Amniotic stem cell (primary cell): ENCODE measurements at places on chromosomes 7 and 10.
A peak's percentile ranks its signal among the peaks of the same experiment; 100 is the strongest.

DNA sequence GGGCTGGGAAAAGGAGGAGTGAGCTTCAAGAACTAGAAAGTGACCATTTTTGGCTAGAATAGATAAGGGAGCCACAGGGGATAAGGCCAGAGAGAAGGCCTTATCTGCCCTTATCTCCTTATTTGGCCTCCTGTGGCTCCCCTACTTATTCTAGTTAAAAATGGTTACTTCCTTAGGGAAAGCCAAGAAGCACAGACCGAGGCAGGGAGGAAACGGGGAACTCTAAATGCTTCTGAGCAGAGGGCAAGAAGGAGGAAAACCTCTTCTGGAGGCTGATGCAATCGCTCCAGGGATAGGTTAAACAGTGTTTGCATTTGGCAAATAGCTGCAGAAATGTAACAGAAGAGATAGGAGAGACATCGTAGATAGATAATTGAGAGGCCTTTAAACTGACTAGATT is 18.6 kb downstream of the NRP1 start:
- DNase-seq: no peak

- DNase-seq: peak; percentile 17
Observed at GRCh38 chr10:98374217-98374985, 40.6 kb downstream of the PYROXD2 start.

DNA sequence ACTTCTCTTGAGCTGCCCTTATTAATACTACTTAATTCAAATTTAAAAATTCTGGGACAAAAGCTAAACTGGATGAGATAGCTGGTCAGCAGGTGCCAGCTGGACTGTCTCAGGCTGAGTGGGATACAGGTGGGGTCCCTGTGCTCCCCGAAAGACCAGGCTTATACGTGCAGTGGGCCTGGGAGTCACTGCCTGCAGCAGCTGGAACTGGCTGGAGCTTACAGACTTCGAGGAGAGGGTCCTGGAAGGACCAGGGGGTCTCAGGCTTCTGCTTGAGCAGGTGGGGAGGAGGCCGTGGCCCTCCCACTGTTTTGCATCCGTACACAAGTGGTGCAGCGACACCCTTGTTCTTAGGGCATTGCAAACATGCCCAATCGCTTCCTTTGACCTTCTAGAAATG is 203.7 kb downstream of the GLRX3 start:
- no peak for DNase-seq

- DNase-seq: no peak
Observed at GRCh38 chr7:84474436-84474835, 279.8 kb upstream of the SEMA3A start.

- DNase-seq: no peak
Observed at GRCh38 chr10:49180444-49180860, 7.7 kb downstream of the TMEM273 start.
